Eye (tissue), 1 donor: ENCODE measurements at places on chromosomes 5 and 9.

DNA sequence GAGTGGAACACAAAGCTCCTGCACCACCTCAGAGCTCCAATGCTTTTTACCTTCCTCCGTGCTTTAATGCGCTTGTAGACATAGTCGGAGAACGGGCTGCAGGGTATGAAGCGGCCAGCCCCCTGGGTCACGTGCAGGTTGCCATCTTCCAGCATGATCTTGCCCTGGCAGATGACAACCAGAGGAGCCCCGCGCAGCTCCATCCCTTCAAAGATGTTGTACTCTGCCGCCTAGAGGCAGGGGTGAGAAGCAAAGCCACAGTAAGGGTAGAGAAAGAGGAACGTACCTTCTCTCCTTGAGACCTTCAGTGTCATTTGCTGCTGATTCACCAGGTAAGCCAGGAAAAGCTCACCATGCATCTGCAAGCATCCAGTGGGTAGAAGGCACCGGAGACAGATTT lies 112.3 kb downstream of the DPYSL3 start:
- DNase-seq = no peak

- peak; percentile 69 for DNase-seq
Observed at GRCh38 chr5:124599028-124599973, 147.1 kb downstream of the ZNF608 start.

- DNase-seq = peak; percentile 54
Observed at GRCh38 chr9:130185017-130185416, 12.8 kb downstream of the NCS1 start.

DNA sequence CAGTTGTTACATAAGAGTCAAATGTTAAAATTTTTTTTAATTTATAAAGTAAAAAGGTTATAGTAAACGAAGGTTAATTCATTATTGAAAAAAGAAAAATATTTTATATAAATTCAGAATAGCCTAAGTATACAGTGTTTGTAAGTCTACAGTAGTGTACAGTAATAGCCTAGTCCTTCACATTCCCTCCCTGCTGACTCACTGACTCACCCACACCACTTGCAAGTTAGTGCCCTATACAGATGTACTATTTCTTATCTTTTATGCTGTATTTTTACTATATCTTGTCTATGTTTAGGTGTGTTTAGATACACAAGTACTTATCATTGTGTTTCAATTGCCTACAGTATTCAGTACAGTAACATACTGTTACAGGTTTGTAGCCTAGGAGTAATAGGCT lies 57.6 kb downstream of the MAMDC2 start:
- no peak for DNase-seq

GRCh38 chr9:106941916-106942315 lies 79.0 kb downstream of the ZNF462 start:
- no peak for DNase-seq

DNA sequence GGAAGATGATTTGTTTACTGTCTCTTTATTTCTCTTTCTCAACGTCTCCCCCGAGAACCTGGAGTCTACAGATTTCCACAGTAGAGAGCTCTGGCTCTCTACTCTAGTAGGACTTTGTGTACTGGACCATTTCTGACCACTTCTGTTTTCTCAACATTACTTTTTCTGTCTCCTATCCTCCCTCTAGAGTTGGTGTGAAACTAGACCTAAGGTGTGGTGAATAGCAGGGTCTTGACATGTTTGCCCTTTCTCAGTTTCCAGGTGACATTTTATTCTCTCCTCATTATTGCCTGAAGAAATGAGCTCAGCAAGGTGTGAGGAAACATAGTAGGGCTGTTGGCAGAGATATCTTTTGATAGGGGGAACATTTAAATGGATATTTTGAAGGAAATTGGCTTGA lies 62.1 kb upstream of the IL6ST start:
- no peak for DNase-seq

DNA sequence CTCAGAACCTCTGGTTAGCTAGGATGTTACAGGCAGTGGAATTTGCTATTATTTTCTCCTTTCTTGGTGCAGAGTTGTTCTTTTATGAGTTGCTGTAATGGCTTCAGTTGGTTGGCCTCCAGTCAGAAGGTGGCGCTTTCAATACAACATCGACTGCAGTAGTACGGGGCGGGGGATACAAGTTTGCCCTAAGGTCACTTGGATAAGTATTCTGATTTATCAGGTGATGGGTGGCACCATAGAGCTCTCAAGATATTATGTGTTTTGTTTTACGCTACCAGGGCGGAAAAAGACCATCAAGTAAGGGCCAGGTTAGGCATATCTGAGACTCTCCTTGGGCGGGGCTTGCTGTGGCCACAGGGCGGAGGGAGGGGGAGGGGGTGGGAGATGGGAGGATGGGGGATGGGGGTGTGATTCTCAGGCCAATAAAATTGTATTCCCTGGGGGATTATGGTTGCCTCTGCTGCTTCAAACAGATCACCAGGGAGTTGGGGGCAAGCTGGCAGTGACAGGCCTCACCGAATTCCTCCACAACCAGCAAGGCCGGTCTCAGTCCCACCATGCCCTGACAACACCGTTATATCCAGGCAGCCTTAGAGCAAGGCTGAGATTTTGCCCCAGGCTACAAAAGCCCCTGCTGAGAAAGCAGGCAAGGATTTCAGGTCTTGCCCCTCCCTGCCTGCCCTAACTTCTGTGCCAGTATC lies 15.9 kb upstream of the RNF38 start:
- no peak for DNase-seq
